Activated naive CD8-positive, alpha-beta T cell treated with anti-CD3 and anti-CD28 coated beads, Interleukin-2, amount 50 U/mL, for 16 hours (primary cell): ENCODE measurements at places on chromosomes 1 and 21.
A peak's percentile ranks its signal among the peaks of the same experiment; 100 is the strongest.

DNA sequence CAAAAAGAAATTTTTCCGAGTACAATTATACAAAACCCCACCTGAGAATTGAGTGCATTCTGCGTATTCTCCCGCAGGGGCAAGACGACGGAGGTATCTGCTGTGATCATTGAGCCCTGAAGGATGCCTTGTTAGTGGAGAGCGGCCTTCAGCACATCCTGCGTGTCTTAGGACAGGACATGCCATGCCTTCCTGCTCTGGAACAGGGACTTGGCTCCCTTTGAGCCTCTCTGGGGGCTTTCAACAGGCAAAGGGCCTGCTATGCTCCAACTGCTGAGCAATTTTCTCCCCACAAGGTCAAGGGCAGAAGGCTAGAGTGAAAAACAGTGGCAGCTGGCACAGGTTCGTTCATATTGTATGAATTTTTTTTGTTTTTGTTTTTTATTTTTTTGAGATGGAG is 52.4 kb downstream of the TOR1AIP2 start:
- DNase-seq, result no peak

- no peak for DNase-seq
Measured at GRCh38 chr1:61050541-61051442, 31.6 kb upstream of the NFIA start.

GRCh38 chr1:191739544-191739943 is 418.7 kb upstream of the RGS18 start:
- DNase-seq, result no peak

DNA sequence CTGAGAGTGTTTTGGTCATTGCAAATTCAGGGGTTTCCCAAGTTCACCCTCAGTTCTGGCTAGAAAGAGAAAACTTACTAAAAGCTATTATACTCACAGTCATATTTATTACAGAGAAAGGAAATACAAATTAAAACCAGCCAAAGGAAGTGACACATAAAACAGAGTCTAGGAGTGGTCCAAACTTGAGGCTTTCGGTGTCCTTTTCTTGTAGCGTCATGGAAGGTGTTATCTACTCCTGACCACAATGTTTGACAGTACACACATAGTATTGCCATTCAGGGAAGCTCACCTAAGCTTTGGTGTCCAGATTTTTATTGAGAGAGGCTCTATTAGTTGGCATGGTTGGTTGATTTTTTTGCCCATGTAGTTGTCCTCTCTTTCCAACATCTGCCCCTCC is 59.0 kb downstream of the SLC35A3 start:
- DNase-seq, result no peak

DNA sequence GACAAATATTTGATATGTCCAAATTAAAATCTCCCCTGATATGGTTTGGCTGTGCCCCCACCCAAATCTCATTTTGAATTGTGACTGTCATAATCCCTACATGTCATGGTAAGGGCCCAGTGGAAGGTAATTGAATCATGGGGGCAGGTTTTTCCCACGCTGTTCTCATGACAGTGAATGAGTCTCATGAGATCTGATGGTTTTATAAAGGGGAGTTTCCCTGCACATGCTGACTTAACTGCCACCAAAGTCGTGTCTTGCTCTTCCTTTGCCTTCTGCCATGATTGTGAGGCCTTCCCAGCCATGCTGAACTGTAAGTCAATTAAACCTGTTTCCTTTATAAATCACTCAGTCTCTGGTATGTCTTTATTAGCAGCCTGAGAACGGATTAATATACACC is 207.0 kb downstream of the BARHL2 start:
- no peak for DNase-seq

DNA sequence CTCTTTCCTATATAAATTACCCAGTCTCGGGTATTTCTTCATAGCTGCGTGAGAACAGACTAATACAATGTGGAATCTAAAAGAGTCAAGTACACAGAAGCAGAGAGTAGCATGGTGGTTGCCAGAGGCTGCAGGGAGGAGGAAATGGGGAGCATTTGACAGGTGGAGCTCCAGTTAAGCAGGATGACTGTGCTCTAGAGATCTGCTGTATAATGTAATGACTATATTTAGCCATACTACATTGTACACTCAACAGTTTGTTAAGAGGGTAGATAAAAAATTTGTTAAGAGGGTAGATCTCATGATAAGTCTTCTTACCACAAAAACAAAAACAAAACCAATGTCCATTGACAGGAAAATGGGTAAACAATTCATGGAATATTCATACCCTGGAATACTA is 82.1 kb downstream of the MT1HL1 start:
- no peak for DNase-seq

DNA sequence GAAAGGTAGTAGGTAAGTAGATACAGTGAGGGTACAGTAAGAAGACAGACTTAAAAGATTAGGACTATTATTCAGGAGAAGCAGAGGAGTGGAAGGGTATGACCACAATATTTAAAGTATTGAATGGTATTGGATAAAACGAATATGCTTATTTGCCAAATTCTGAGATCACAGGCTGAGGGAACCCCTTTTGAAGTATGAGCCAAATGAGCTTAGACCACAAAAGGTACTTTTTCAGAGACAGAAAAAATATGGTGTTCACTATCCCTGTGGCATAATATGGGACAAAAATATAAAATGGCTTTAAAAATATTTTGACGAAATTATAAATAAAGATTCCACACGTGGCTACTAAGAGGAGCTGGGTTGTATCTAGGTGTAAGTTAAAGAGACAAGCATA is 880 bp upstream of the MTF2 start:
- no peak for DNase-seq

GRCh38 chr1:246265481-246265880 is 241.6 kb downstream of the SMYD3 start:
- DNase-seq, result no peak

- no peak for DNase-seq
Measured at GRCh38 chr1:209839875-209840546, 12.2 kb downstream of the UTP25 start.

DNA sequence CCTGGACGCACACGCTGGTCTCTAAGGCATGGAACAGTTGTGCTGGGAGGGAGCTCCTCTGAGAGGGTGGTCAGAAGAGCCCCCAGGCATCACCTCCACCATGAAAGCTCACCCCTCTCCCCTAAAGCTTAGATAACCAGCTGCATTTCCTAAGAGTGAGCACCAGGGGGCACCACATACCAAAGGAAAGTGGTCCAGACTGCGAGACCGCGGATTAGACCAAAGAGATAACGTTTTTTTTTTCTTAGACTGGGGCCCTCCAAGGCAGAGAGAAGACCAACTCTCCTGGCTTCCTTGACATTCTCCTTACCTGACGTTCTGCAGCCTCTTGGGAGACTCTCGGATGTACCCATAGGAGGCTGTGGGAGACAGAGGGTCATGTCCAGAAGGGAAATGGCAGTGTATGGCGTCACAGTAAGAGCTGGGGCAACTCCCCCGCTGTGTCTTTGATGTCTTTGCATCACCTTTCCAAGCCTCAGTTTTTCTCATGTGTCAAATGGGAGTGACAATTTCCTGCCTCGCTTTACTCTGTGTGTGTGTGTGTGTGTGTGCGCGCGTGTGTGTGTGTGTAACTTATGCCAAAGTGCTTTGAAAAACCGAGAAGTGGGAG is 12.3 kb upstream of the IFNLR1 start:
- peak; percentile 52 for DNase-seq

DNA sequence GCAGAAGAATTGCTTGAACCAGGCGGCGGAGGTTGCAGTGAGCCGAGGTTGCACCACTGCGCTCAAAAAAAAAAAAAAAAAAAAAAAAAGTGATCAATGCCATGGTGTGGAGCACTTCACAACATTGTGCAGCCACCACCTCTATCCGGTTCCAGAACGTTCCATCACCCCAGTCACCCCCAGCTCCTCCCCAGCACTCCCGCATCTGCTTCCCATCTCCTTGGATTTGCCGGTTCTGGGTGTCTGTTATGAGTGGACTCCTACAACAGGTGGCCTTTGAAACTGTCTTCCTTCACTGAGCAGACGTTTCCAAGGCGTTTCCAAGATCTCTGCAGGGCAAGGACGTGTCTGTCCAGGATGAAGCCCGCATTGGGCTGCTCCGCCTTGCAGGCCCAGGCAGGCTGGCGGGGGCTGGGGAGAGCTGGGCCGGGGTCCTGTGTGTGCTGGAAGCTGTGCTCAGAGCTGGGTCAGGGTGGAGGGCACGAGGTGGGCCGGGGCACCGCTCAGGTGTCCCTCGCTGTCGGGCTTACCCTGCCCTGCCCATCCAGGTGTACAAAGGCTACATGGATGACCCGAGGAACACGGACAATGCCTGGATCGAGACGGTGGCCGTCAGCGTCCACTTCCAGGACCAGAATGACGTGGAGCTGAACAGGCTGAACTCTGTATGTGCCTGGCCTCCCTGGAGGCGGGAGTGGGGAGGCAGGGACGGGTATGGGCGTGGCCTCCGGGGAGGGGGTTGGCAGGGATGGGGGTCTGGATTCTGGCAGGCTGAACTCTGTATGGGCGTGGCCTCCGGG is 14.9 kb upstream of the LRRC3 start:
- DNase-seq, result no peak

DNA sequence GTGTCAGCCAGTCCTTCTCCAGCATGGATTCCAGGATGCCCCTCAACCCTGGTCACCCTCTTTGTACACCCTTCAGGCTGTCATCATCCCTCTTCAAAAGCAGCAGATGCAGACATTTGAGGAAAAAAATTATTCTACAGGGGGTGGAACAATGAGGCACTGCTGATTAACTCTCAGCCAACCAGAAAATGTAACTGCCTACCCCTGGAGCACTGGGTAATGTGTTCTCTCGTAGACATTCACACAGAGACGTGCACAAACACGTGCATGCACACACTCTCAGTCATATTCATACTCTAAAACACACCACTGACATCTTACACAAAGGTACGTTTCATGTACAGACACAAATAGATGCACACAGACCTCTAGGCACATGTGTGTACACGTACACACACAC is 175.4 kb downstream of the TRABD2B start:
- DNase-seq, result no peak

DNA sequence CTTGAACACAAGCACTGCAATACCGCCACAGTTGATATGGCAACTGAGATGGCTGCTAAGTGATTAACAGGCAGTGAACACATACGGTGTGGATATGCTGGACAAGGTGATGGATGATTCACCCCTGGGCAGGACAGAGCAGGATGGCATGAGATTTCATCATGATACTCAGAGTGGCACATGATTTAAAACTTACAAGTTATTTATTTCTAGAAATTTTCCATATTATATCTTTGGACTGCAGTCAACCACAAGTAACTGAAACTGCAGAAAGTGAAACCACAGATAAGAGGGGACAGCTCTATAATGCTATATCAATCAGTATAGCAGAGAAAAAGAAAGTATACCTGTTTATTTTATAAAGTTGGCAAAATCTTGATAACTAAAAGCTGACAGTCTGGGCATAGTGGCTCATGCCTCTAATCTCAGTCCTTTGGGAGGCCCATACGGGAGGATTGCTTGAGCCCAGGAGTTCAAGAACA is 47.9 kb downstream of the PHACTR4 start:
- no peak for DNase-seq

- peak; percentile 21 for DNase-seq
Measured at GRCh38 chr1:229625071-229625914, 629 bp downstream of the TAF5L start.

DNA sequence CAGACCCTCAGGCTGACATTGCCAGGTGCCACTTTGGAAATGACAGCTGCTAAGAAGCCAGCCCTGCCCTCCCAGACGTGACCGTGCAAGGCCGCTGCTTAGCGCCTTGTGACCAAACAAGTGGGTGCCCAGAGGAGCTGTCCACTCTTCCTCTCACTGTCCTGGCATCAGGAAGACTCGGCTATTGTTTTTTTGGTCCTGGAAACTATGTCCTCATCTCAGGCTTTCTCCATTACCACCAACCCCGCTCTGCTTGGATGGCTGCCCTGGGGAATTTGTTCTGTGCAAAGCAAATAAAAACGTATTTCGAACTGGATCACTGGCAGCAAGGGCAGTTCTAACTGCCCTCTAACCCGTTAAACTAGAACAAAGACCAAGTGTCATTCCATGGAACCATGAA is 13.7 kb upstream of the TENT5C start:
- DNase-seq, result no peak

DNA sequence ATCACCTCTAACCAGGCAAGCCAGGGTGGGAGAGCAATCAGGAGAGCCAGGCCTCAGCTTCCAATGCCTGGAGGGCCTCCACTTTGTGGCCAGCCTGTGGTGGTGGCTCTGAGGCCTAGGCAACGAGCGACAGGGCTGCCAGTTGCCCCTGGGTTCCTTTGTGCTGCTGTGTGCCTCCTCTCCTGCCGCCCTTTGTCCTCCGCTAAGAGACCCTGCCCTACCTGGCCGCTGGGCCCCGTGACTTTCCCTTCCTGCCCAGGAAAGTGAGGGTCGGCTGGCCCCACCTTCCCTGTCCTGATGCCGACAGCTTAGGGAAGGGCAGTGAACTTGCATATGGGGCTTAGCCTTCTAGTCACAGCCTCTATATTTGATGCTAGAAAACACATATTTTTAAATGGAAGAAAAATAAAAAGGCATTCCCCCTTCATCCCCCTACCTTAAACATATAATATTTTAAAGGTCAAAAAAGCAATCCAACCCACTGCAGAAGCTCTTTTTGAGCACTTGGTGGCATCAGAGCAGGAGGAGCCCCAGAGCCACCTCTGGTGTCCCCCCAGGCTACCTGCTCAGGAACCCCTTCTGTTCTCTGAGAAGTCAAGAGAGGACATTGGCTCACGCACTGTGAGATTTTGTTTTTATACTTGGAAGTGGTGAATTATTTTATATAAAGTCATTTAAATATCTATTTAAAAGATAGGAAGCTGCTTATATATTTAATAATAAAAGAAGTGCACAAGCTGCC is 19.8 kb downstream of the CSF1 start:
- DNase-seq, result no peak

GRCh38 chr1:82321794-82322193 is 521.1 kb downstream of the ADGRL2 start:
- DNase-seq, result no peak

- DNase-seq, result no peak
Measured at GRCh38 chr1:32082022-32082421, 9.3 kb downstream of the TMEM39B start.

- DNase-seq, result no peak
Measured at GRCh38 chr1:218817071-218817470, 356.6 kb upstream of the LYPLAL1 start.

DNA sequence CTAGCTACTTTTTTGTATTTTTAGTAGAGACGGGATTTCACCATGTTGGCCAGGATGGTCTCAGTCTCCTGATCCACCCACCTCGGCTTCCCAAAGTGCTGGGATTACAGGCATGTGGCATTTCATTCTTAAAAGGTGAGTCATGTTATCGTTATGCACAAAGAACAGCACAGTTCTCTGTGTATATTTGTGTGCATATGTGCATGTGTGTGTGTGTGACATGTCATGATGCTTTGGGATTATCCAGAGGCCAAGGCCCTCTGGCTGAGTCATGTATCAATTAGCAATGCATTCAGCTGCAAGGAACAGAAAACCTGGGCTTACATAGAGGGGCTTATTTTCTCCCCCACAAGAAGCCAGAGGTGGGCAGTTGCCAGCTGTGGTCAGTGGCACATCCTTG is 301.7 kb upstream of the KAZN start:
- no peak for DNase-seq
